Suppressor macrophage treated with lipopolysaccharide for 1 hour (primary cell): ENCODE measurements at places on chromosomes 2 and 18.

GRCh38 chr18:55268628-55269275 lies 309.5 kb upstream of the CCDC68 start:
- peak; percentile 87 for DNase-seq

DNA sequence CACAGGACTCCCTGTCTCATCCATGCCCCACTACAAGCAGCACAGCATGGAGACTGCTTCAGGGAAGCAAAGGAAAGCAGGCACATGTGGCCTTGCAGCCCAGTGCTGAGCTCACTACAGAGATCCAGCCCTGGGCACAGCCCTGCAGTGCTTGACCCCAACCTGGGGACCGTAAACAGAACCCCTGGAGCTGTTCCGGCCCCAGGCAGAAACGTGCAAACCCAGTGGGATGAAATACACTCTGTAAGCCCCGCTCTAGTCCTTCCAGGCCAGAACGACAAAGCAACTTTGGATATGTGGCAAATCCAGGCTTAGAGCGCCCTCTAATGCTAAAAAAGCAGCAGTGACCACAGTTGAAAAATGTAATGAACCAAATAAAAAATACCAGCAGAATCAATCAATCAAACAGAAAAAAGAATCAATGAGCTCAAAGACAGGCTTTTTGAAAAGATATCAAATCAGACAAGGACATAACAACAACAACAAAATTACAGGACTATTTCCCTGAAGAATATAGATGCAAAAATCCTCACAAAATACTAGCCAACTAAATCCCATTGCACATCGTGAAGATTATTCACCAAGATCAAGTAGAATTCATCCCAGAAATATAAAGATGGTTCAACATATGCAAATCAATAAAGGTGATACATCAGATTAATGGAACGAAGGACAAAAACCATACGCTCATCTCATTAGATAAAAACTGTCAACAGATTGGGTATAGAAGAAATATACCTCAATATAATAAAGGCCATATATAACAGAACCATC lies 45.6 kb downstream of the ZNF519 start:
- DNase-seq, result peak; percentile 52

DNA sequence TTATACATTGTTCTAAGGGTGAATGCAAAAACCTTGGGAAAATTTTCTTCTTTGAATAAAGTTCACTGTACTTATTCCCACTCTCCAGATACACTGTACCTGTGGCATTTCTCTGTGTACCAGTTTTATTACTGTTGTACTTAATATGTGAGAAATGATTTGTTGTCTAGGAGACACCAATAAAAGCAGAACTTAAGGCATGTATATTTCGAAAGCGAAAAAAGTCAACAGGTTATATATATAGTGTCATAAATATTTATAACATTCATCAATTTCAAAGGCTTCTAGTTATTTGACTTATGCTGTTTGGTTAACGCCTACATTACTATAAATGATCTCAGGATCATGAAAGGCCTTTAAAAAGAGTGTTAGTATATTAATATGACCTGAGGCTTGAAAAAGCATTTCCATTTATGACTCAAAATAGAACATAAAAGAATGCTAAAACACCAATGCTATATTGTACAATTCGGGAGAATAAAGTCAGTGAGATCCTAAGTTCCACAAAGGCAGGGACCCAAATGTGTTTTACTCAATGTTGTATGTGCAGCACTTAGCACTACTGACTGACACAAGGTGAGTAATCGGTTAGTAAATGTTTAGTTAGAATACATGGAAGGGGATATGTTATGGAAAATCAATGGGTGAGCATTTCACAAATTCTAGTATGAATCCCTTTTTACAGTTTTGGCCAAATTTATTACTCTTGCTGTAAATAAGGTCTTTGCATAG lies 32.2 kb upstream of the HNRNPA3 start:
- no peak for DNase-seq

DNA sequence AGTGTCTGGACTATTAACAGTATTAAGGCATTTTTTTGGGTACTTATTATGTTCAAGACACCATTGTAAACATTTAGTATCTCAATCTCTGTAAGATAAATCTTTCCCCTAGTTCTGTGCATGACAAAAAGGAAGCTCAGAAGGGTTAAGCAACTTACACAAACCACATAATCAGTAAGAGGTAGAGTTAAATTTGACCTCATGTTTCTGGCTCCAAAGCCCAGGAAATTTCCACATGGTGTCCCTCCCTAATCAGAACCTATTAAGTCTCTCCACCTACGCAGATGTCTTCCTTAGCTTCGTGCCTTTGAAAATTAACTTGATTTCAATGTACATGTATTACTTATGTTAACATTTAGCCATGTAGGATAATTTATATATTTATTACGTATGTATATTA lies 2.0 kb downstream of the MFSD6 start:
- no peak for DNase-seq

GRCh38 chr2:189654641-189655040 lies 6.6 kb upstream of the ASNSD1 start:
- no peak for DNase-seq

DNA sequence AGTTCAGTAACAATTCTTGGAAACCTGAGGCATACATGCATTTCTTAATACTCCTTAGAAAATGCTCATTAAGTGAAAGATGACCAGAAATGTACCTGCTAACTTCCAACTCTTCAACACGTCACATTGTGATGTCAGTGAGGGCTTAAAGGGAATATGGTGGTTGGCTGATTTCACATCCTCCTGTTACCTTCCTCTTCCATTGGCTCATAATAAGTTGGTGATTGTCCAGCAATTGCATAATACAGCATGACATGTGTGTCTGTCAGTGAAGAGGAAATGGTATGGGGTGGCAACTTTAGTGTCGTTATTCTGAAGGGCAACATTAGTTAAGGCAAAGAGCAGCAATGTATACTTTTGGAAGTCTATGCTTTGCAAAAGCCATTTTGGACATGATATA lies 26.0 kb downstream of the PLEK start:
- DNase-seq, result peak; percentile 86

DNA sequence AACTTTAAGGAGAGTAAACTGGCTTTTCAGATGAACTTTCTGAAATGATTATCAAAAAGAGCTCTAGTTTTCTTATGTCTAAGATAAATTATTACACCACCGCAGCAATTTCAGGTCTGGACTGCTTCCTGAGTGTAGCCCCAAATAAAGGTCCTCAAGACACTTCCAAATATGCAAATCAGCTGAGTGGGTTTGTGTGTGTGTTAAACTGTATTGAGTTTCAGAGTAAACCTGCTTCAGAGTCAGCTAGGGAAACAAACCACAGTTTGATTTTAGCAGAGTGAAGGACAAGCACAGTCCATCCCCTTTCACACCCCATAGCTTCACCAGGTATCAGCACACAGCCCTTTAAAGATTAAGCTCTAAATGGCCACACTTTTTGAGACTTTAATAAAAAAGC lies 168.7 kb downstream of the NRXN1 start:
- DNase-seq, result no peak

- peak; percentile 75 for DNase-seq
These were observed 60.6 kb downstream of the SERTAD2 start for GRCh38 chr2:64593035-64593655.

GRCh38 chr2:179031731-179032408 lies 18.1 kb downstream of the CCDC141 start:
- no peak for DNase-seq

GRCh38 chr2:38655441-38655840 lies 10.5 kb upstream of the GALM start:
- no peak for DNase-seq
